Dorsolateral prefrontal cortex (tissue), 122 donors: ENCODE measurements at places on chromosomes 5 and 9.

DNA sequence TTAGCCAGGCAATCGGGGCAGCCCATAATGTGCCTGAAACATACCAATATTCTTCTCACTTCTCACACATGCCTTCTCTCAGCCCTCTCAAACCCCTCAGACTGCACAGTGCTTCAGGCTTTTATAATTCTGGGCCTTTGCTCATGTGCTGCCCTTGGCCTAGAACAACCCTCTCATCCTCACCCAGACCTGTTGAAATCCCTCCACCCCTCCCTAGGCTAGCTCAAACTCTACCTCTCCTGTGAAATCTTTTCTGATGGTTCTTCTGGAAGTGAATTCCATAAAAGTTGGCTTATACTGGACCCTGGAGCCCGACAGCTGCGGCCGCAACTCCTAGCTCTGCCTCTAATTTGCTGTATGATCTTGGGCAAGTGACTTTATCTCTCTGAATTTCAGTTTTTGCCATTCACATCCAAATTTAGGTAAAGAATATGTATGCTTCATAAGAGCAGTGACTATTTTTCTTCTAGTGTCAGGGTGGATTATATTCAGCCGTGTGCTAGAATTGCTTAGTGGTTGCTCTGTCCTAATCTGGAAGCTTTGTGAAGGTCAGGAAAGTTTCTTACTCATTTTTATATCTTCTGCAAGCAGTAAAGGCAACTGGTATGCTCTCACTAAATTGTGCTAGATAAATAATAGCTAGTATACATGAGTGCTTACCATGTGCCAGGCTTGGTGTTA, 221.4 kb downstream of the MAPKAP1 start:
- DNase-seq: no peak

DNA sequence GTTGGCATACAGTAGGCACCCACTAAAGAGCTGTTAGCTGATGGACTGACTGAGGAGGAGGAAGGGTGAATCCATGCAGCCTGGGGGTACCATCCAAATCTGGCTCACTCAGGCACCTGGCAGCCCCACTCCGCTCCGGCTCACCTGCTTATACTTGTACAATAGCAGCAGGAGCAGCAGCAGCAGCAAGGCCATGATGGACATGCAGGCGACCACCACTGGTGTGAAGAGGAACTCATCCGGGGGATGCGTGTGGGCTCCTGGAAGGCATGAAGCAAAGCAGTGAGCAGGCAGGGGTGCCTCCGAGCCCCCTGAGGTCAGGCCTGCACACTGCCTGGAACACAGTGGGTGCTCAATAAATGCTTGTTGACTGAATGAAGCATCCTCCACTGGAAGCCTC, 18.3 kb downstream of the CSF1R start:
- no peak for DNase-seq

DNA sequence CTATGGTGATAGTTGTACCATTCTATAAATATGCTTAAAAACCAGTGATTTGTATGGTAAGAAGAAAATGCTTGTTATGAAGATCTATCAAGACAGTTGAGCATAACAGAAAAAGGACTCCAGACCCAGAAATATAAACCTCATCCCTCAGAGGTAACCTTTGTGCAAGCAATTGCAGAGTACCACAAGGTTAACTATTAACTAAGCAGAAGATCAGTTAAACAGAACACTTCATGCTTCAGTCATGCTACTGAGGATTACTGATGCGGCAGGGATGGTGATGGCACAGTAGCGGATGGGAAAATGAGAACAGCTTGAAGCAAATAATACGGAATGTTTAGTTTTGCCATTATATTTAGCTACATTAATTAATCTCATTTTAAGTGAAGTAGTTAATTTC, 45.5 kb downstream of the IARS1 start:
- no peak for DNase-seq

DNA sequence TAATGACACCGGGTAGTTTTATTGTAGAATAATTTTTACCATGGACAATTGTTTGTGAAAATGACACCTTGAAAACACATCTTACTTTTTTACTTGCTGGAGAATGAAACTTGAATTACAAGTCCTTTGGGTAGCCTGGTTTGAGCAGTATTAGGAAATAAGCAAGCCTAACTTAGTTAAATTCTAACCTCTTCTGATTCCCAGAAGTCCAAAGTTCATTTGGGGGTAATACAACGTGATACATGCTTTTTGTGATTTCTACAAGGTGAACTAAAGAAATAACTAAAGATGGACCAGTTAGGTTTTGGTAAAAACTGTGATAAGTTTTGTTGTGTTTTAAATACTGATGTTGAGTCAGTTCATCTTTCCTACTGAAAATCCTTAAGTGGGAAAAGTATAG, 135.4 kb upstream of the DMRT1 start:
- no peak for DNase-seq

DNA sequence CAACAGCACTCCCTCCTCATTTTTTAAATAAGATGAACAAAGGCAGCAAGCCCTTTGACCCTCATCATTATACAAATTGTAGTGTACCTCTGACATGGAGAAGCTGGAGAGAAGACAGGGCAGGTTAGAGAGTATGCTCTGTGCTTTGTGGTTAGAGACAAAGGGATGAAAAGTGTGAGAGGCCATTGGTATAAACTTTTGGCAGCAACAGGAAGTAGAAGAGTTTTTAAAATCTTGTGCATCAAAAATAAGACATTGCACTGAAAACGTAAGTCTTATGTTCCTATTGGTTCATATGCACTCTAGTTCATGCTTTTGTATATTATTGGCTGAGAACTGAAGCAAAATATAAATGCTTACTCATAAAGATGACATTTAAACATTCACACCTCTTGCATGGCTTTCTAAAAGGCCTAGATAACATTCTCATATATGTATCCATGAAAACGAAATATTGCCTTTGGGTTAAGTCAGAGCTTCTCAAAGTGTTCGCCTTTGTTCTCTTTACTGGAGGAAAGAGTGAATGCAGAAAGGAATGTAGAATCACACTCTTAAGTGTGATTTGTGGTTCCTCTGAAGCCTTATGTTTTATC, 158.0 kb downstream of the PALM2AKAP2 start:
- DNase-seq: no peak

GRCh38 chr9:22446589-22446949, at the start of gene DMRTA1:
Gene DMRTA1, plus strand, starts transcription at chr9:22446824. Its CDS starts 242 bp downstream, at chr9:22447066.
- peak; percentile 56 for DNase-seq

DNA sequence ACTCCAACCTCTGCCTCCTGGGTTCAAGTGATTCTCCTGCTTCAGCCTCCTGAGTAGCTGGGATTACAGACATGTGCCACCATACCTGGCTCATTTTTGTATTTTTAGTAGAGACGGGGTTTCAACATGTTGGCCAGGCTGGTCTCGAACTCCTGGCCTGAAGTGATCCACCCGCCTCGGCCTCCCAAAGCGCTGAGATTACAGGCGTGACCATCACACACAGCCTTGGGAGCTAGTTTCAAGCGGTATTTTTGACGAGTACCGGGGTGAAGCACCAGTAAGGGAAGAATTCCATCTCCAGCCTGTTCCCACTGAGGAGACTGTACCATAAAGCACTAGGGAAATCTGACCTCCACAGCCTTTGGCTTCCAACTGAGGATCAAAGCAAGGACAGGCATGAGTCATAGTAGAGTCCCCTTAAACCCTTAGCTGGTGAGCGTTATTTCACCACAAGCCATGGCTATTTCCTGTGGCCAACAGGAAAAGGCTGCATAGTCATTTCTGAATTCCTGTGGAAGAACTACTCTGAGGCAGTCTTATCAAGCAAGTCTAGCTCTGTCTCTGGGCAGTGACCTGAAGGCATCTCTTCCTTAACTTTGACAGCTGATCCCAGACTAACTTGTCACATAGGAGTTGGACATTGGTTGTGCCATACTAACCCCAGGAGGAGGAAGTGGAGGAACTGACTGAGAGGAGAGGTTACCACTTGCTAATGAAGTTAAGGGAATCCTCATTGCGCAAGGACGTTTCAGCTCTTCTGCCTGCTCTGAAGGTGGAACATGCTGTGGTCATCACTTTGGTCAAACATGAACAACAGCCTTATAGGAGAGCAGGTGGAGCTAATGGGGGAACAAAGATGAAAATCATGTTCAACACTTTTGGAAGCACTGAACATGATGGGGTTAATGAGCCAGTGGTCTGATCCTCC, 85.8 kb upstream of the DMRT1 start:
- DNase-seq: no peak
